ENCODE measurements at places on chromosomes 5 and 9.

- DNase-seq: no peak
Observed at GRCh38 chr9:86328156-86328555, 26.1 kb downstream of the TUT7 start.

- no peak for DNase-seq
Observed at GRCh38 chr9:4640027-4640426, 22.1 kb upstream of the PLPP6 start.

GRCh38 chr9:132651259-132651658, 18.5 kb downstream of the DDX31 start:
- no peak for DNase-seq

DNA sequence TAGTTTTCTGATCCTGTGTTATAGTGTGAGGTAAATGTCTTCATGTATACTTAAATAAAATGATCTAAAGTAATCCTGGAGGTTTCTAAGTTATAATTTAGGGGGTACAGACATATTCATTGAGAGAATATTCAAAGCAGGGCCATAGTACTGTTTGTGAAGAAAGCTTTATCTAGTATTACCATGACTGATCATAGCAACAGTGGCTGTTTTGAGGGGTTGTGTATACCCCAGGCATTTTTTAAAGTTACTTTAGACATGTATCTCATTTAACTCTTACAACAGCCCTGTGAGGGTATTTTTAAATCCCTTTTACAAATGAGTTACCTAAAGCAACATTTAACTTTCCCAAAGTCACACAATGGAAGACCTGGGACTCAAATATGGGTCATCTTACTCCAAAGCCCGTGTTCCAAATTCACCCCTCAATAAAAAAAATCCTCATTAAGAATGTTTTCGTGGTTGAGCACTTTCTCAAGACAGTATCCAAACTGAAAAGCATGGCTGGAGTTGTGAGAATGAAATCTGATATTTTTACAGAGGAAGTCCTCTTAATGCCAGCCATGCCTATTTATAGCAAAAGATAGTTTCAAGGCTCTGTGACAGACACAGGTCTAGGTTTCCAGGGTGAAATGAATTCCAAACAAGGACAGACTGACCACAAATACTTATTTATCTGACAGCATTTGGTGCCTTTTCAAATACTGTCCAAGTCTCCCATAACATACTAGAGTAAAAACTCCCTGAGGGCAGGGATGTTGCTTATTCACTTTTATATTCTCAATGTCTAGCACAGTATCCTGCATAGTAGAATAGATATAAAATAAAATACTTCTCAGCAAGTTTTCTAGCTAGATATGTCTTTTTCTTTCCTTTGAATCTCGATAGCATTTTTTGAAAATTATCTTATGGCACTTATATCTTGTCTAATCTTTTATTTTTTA, 10.4 kb downstream of the STOM start:
- DNase-seq: no peak

DNA sequence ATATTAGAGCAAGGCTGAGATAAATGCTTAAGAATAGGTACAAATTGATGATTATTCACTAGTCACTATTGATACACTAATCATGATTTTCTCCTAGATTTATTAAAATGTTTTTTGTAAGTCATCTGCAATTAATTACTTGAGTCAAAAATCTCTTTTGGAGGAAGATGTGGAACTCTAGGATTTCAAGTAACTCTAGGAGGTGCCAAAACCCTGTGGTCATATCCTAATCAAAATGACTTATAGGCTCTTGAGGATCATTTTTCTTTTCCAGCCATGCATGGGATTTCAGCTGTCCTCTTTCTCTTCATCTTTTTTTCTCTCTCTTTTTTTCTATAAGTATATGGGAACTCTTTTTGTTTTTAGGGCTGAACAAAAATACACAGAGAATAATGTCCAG, 141.8 kb upstream of the CD180 start:
- DNase-seq: no peak

GRCh38 chr5:123856766-123857165, 344.8 kb downstream of the CSNK1G3 start:
- DNase-seq: no peak

DNA sequence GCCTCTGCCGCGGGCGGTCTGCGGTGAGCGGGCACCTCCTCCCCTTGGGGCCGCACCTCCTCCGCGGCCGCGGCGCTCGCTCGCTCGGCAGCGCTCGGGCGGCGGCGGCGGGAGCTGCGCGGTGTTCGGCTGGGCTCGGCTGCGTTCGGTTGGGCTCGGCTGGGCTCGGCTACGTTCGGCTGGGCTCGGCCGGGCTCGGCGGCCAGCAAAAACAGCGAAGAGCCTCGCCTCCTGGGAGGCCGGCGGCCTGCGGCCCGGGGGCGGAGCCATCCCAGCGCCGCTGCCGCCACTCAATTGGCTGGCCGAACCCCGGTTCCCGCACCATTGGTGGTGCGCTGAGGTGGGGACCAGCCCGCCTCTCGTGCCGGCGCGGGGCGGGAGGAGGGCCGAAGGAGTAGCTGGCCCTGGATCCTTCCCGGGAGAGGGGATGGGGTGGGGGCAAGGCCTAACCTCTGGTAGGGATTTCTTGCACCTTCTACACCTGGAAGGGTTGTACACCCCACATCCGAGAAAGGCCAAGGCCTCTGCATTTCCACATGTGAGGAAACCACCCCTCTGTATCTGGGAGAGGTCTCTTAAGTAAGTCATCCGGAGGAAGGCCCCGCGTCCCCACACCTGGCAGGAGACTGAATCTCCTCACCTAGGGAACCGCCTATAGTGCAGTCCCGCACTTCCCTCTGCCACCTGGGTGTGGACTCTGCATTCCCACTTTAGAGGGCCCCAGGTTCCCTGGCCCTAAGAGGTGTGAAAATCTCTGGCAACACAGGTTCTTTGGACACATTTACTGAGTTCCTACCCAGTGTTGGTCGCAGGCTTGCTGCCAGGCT, at the start of gene ENHO:
Gene ENHO, minus strand, starts transcription at position 20 of the 827 bp plus-strand sequence. CDS start 1,295 bp downstream, outside the sequence.
- DNase-seq: peak; percentile 74

DNA sequence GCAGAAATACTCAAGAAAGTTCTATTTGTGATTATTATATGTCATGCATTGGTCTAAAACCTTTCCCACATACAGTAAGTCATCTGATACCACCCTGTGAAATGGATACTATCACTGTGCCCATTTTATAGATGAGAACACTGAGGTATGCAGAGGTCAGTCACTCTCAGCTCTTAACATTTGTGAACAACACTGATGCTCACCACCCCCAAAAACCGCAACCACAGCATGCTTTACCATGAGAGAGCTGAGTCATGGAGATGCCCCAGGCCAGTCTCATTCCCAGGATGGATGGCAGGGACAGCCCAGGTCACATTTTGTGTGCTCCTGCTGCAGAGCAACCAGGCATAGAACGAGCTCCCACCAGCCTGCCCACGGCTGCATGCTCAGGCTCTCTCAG, 53.5 kb upstream of the IRX1 start:
- no peak for DNase-seq

GRCh38 chr9:20989923-20990341, 41.5 kb downstream of the HACD4 start:
- no peak for DNase-seq

DNA sequence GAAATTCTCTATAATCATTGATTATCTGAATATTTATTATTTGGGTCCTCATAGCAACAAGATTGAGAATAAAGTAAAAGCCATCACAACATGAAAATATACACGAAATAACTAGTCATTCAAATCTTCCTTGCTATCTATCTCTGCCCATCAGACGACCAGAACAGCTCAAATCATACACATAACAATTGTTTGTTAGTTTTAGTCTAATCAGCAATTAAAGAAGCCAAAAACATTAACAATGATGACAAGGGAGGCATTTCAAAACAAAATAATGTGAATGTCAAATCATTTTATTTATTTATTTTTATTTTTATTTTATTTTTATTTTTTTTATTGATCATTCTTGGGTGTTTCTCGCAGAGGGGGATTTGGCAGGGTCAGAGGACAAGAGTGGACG, 106.0 kb upstream of the BNC2 start:
- DNase-seq: no peak

DNA sequence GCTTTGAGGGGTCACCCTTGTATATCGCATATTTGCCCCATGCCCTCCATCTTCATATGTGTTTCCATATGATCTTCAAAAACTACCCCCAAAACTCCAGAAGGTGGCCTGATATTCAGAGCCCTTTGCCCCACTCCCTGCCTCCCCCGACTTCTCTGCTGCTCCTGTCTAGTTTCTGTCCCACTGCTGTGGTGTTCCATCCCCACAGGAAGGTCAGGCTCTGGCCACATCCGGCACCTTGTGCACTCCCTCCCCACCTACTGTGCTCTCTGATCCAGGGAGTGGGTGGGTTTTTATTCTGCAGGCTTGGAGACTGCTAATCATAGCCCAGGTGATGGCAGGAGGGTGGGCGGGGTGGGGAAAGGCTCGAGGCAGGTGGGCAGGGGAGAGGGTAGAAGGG, 52.4 kb downstream of the TMOD1 start:
- DNase-seq: no peak

DNA sequence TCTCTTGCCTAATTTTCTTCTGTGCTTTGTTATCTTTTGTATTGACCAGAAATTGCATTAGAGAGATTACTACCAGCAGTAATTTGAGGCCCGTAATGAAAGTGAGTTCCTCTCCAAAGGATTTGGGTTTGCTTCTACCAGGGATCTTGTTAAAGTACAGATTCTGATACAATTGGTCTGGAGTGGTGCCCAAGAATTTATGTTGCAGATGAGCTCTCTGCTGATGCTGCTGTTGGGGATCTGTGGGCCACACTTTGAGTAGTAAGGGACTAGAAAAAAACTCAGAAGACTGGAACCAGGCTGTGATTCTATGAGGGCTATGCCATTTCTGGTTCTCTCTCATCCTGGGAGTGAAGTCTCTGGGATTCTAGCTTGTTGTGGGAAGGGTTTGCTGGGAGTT, 192.2 kb downstream of the SEC61B start:
- DNase-seq: no peak

- no peak for DNase-seq
Observed at GRCh38 chr5:95238560-95239325, 46.2 kb downstream of the MCTP1 start.

DNA sequence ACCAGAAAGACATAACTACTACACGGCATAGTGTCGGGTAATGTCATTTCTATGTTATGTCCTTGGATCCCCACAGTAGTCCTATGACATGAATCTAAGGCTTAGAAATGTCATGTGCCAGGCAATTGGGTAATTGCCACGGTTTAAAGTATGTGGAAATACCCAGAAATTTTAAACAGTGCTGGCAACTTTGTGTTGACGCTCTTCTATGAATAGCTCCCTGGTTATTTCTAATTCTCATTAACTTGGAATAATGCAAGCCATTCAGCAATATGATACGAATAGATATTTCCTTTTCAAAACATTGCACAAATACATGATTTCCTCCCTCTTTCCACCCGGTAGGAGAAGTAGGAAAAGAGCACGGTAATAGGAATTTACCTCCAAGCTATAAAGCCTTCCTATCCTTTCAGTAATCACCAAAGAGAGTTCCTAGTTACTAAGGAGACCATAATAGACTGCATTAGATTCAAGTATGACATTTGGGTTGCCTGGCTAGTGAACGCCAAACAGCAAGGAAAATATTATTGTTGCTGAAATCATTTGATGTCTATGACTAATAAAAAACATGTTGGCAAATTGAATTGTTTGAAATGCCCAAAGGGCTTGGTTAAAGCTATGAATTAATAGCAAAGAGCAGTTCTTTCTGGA, 168.4 kb downstream of the CCDC192 start:
- no peak for DNase-seq

- no peak for DNase-seq
Observed at GRCh38 chr5:81852291-81853029, 101.6 kb upstream of the SSBP2 start.

DNA sequence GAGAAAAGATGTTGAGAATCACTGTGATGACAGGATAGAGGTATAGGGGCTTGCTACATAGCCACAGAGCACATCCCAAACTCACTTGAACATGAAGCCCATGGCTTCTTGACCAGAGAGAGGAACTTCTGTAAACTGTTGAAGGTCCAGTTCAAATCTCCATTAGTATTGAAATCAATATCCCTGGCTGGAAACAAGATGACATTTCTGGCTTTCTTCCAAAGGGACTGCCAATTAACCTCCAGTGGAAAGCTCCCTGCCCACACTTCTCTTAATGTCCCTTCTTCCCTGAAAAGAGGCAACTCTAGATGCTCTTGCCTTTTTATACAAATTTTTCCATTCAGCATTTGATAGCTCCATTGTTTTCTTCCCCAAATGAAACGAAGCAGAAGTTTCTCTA, 612.1 kb downstream of the EBF1 start:
- no peak for DNase-seq

DNA sequence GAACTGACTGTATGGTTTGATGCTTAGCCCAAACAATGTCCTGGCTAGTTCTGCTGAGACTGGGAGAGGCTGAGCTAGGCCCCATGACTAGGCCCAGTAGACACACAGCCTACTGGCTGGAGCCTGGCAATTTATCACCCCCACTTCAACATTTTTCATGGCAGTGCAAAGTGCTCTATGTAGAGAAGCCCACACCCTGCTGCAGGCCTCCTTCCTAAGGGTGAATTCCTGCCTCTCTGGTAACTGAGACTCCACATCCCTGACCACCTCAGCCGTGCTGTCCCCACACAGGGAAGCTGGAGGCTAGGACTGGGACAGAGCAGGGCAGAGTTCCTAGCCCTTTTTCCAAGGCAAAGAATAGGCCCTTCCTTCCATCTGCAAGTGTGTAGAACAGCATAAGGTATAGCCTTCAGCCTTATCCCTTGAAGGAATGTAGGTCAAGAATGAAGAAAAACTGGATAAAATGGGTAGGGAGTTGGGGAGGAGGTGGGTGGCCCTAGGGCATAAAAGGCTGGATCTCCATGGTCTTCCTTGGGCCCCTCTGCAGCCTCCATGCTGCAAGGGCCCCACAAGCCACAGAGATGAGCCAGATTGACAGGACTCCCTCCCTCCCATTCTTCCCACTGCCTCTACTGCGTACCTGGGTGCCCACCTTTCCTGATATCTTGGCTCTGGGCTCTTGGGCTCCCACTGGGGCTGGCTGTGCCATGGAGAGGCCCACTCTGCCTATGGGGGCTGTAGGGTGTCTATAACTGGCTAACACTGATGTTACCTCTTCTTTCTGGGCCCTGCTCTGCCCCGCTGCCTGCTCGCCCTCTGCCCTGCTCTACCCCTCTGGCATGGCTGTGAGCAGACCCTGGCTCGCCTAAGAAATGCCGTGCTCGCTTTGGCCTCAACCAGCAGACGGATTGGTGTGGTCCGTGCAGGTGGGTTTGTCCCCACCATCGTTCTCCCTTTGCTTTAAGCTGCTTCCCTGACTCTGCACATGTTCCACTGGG, 29.8 kb downstream of the TCF7 start:
- no peak for DNase-seq

- DNase-seq: no peak
Observed at GRCh38 chr5:3034449-3034848, 283.0 kb upstream of the IRX2 start.

- no peak for DNase-seq
Observed at GRCh38 chr5:74041913-74042312, 415.9 kb downstream of the ARHGEF28 start.

- DNase-seq: no peak
Observed at GRCh38 chr5:307794-308579, 13.5 kb upstream of the AHRR start.

GRCh38 chr9:30677221-30677620, 1707.2 kb upstream of the ACO1 start:
- no peak for DNase-seq

- no peak for DNase-seq
Observed at GRCh38 chr5:169695919-169696490, 58.9 kb downstream of the DOCK2 start.

- no peak for DNase-seq
Observed at GRCh38 chr5:102628441-102629175, 126.5 kb upstream of the PAM start.

- DNase-seq: no peak
Observed at GRCh38 chr5:1666812-1667588, 132.6 kb downstream of the MRPL36 start.

- DNase-seq: no peak
Observed at GRCh38 chr9:27365707-27366376, 68.9 kb upstream of the EQTN start.

Measured in stimulated activated CD8-positive, alpha-beta memory T cell treated with anti-CD3 and anti-CD28 coated beads, Interleukin-4, amount 100 ng/mL, for 4 hours (primary cell).